ENCODE measurements at places on chromosomes 13 and 19.

DNA sequence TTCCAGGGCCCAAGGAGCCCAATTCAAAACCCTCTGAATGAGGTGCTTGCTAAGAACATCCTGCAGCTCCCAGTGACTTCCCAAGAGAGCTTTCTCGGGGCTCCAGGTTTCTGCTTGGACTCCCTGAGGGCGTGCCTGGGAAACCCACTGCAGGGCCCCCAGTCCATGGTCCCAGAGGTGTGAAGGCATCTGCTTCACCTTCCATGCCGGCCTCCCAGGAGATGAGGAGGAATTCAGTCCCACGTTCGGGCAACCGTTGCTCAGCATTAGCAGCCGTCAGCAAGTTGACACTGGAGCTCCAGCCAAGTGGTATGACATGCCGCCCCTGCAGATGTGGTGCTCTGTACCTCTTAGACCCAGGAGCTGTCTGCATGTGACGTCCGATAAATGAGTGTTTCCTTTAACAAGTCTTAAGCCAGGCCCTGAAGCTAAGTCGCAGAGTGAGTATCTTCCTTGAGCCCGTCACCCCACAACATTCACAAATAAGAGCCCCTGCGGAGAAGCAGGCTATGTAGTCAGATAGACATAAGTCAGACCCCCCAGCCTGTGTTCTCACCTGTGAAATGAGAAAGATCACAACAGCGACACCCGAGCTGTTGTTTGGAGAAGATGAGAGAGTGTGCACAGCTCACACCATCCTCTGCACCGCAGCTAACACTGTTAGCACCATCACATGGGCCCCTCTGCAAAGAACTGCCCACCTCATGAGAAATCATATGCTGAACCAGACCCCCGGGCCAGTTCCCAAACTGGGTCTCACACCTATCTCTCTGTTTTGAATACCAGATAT, 150.3 kb downstream of the KATNAL1 start:
- DNase-seq: no peak

- no peak for DNase-seq
Measured at GRCh38 chr19:12837225-12837624, 1.1 kb upstream of the MAST1 start.

DNA sequence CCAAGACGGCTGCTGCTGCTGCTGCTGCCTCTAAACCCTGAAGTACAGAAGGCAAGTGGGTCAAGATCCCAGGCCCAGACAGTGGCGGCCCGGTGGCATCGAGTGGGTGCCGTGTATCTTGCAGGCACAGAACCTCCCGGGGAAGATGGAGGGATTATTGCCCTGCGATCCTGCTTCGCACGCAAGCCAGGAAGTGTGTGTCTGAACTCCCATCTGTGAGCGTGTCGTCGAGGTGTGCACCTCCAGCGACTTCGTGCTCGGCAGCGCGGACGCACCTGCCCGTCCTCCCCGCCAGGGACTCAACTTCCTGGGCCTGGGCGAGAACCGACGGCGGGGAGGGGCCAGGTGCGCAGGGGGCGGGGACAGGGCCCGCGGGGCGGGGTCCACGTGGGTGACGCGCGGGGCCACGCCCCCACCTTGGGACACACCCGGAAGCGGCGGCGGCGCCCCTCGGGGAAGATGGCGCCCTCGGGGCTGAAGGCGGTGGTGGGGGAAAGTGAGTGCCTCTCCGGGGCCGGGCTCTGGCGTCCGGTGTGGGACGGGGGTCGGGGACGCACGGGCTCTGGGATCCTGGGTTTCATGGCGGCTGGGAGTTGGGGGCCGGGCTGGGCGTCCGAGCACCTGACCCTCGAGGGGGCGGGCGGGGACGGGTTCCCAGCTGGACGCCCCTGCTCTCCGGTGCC, at the start of gene STXBP2:
STXBP2 (plus strand) TSS at position 420 of the 683 bp plus-strand sequence; CDS start at position 460, 40 bp downstream.
- no peak for DNase-seq

DNA sequence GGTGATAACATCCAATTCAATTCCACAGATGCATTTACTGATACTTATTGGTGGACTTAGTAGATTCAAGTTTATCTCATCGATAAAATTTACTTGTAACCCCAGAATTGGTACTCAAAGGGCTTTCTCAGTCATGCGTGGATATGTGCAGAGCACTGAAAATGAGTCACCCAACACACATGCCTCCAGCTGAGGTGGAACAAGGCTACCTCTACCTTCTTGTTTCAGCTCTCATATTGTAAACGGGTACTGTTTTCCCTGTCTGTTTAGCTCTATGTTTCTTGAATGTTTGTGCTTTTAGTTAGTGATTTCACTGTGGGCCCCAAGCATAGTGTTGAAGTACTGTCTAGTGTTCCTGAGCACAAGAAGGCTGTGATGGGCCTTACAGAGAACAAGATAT, 1.5 kb downstream of the LRRC63 start:
- no peak for DNase-seq

DNA sequence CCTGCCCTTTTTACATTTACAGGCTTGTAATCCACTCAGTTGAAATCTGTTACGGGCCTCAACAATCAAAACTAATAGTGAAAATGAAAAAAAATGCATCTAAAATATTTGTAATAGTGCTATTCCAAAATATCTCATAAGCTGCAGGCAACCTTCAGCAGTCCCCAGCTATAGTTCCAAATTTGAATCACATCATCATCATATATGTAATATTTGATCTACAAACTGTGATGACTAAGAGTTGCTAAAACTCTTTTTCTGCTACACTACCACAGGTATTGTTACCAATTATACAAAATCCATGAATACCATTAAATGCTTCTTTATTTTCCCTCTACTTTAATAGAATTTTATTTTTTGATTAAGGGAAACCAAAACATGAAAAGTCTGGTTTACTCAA, 121.4 kb upstream of the RFC3 start:
- no peak for DNase-seq

DNA sequence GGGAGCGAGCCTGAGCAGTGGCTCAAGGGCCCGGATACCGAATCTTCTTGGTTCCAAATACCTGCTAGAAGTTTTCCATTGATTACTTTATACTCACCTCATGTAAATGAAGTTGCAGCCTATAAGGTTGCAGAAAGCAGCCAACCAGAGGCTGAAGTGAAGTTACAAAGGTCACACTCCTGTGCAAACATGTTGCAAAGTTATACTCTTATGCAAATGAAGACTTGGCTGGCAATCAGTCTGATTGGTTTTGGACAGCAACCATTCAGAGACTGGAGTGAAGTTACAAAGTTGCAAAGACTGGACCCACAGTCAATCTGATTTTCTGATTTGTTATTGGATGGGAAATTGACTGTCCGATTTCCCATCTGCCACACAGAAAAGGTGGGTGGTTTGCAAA, 152.5 kb downstream of the GGACT start:
- no peak for DNase-seq

- DNase-seq: no peak
Measured at GRCh38 chr13:46134961-46135522, 30.2 kb upstream of the CPB2 start.

- DNase-seq: no peak
Measured at GRCh38 chr13:43058318-43058674, 34.9 kb downstream of the DNAJC15 start.

GRCh38 chr19:752652-753517, 2.0 kb downstream of the MISP start:
- peak; percentile 60 for DNase-seq

- DNase-seq: no peak
Measured at GRCh38 chr19:9627856-9628255, 6.8 kb upstream of the ZNF561 start.

DNA sequence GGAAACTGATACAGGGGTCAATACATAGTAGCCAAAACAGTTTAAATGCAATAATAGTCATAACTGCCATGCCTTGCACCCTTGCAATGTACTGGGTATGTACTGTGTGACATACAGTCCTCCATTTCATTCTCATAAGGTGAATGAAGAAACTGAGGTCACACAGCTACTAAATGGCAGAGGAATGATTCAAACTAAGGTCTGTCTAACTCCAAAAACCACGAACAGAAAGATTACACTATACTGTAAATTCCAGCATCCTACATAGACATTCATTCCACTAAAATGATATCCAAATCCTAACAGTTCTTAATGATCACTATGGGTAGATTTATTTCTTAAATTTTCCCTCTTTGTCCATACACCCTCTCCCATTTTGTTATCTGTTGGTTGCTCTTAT, 238.1 kb upstream of the SERP2 start:
- no peak for DNase-seq

GRCh38 chr13:105333416-105333815, 1202.0 kb downstream of the EFNB2 start:
- no peak for DNase-seq

DNA sequence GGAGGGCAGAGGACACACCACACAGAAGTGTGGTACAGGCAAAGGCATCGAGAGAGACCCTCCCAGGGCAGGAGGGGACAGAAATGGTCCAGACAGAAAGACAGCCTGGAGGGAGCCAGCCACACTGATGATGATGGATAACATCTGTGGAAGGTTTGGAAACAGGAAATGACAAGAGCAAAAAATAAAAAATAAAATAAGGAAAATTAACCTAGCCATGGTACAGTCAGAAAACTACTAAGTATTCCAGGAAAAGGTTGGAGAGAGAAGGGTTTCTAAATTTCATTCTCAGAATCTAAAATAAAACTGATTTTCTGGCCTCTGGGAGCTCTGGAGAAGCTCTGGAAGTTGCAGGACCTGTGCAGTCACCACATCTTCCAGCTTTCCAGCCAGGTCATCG, 115.2 kb upstream of the VSTM2B start:
- DNase-seq: no peak

DNA sequence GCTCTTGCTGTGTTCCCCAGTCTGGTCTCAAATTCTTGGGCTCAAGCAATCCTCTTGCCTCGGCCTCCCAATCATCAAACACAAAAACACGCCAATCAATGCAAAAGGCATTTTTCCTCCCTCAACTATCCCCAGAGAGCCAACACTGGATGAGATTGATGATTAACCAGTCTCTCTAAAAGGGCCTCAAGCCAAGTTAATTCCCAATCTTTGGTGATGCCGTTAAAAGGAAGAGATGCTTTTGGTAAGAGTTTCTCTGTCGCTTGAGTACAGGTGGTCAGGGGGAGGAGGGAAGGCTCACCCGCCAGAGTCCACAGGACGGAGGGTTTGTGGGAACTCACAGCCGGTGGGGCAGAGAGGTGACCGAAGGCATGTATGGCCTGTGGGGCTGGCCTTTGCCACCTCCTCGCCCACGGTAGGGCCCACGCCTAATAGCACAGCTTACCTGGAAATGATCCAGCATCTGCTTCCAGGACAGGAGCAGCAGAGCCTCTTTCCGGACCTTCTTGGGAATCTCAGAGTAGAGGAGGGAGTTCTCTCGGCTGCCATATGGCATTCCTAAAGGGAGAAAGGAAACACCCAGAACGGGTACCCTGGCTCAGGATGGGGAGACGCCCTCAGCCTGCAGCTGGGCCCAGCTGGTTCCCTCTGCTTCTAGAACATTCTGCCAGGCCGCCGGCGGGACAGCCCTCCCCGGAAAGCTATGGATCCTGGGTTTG, 18.1 kb downstream of the DPP9 start:
- no peak for DNase-seq

DNA sequence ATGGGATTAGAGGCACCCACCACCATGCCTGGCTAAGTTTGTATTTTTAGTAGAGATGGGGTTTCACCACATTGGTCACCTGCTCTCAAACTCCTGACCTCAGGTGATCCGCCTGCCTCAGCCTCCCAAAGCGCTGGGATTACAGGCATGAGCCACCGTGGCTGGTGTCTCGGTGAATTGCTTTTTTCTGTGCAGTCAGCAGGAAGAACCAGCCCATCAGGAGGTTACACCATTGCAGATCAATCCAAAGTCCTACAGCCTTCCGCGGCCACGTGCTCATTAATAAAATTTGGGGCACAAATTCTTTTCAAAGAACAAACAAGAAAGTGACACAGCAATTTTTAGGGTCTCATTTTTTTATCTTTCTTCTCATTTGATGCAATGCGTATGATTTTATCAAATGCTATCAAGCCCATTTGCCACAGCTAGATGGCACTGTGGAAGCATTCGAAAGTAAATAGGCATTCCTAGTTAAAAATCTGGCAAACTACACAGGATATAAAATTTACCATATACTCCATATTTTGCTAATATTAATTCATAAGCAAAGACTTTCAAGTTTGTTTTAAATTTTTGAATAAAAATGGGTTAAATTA, 54.4 kb upstream of the ZNF835 start:
- no peak for DNase-seq

GRCh38 chr13:28558567-28558966, 63.6 kb upstream of the FLT1 start:
- no peak for DNase-seq

GRCh38 chr13:101455863-101456262, 3.4 kb downstream of the ITGBL1 start:
- DNase-seq: peak; percentile 87

DNA sequence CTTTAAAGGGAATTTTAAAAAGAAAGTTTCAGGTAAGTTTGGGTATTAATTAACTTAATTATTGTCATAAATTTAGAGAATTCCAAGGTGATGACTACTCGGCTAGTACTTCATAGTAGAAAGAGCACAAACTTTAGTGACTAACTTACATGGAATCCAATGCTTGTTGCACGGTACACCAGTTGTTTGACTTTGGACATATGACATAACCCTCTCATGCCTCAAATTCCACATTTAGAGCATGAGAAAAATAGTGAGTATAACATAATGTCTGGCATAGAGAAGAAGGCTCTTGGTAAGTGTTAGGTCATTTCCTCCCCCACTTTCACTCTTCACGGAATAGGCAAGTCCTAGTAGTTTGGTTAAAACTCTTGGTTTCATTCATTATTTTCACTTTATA, 1249.4 kb upstream of the SLC10A2 start:
- peak; percentile 84 for DNase-seq

DNA sequence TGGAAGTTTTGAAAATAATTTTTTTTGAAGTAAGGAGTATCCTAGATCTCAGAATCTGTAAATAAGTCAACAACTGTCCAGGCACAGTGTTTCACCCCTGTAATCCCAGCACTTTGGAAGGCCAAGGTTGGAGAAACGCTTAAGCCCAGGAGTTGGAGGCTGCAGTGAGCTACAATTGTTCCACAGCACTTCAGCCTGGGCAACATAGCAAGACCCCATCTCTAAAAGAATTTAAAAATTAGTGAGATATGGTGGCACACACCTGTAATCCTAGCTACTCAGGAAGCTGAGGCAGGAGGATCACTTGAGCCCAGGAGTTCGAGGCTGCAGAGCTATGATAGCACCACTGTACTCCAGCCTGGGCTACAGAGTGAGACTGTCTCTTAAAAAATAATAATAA, 87.2 kb upstream of the ZNF507 start:
- DNase-seq: no peak

DNA sequence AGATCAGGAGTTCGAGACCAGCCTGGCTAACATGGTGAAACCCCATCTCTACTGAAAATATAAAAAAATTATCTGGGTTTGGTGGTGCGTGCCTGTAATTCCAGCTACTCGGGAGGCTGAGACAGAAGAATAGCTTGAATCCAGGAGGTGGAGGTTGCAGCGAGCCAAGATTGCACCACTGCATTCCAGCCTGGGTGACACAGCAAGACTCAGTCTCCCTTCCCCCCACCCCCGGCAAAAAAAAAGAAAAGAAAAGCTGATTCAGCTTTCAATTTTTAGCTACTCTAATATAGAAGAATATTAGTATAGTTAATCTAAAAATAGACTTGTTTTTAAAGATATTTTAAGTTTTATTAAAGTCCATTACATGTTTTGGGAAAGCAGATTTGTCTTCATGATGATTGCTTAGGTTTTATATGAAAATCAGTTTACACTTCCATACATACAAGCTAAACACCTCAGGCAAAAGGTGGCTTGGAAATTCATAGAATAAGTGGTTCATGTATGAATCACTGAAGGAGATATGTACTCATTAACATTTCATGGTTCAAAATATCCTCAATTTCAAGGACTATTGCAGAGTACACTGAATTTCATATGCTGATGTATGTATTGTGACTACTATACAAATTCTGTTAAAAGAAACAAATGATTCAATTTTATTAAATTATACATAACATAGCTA, 165.2 kb downstream of the TDRD3 start:
- DNase-seq: no peak
